ENCODE measurements at places on chromosomes 16 and 17.
A peak's percentile ranks its signal among the peaks of the same experiment; 100 is the strongest.

- no peak for DNase-seq
- H3K36me3 ChIP-seq, result peaks cover 5% of the 10 kb centered on the region
Measured at GRCh38 chr17:62300697-62301096, 79.7 kb upstream of the EFCAB3 start.

- H3K4me1 ChIP-seq, result no peaks in the 10 kb centered on the region
- no peaks in the 10 kb centered on the region for H3K36me3 ChIP-seq
- no peak overlapping the region for H3K4me3 ChIP-seq
- H3K27ac ChIP-seq, result no peak overlapping the region
- no peak for DNase-seq
Measured at GRCh38 chr17:56710986-56711385, 117.5 kb downstream of the NOG start.

- DNase-seq, result no peak
- H3K4me1 ChIP-seq, result peaks cover 30% of the 10 kb centered on the region
- peak overlapping the region; percentile 66 for H3K27ac ChIP-seq
- peaks cover 3% of the 10 kb centered on the region for H3K27me3 ChIP-seq
- peaks cover 7% of the 10 kb centered on the region for H3K36me3 ChIP-seq
- H3K4me3 ChIP-seq, result no peak overlapping the region
Measured at GRCh38 chr17:4854111-4854681, 21.1 kb downstream of the MINK1 start.

GRCh38 chr17:28474111-28474531 is 677 bp downstream of the SLC13A2 start:
- DNase-seq, result no peak
- peaks cover 14% of the 10 kb centered on the region for H3K4me1 ChIP-seq
- H3K4me3 ChIP-seq, result no peak overlapping the region
- peaks cover 10% of the 10 kb centered on the region for H3K27me3 ChIP-seq
- no peak overlapping the region for H3K27ac ChIP-seq
- H3K36me3 ChIP-seq, result no peaks in the 10 kb centered on the region

GRCh38 chr16:23383881-23384280 is 69.1 kb downstream of the COG7 start:
- peaks cover under 1% of the 10 kb centered on the region for H3K36me3 ChIP-seq
- no peak overlapping the region for H3K4me3 ChIP-seq

GRCh38 chr17:7841396-7841914 is 7.4 kb downstream of the KDM6B start:
- no peaks in the 10 kb centered on the region for H3K27me3 ChIP-seq
- H3K27ac ChIP-seq, result peak overlapping the region; percentile 99
- H3K36me3 ChIP-seq, result no peaks in the 10 kb centered on the region
- peak overlapping the region; percentile 93 for H3K4me3 ChIP-seq

Data from natural killer cell treated with Interleukin-12 subunit alpha and Interleukin-12 subunit beta and Interleukin-15 and Interleukin-18, amount 100 ng/mL, for 72 hours (primary cell).